ENCODE measurements at places on chromosomes 13 and 19.

DNA sequence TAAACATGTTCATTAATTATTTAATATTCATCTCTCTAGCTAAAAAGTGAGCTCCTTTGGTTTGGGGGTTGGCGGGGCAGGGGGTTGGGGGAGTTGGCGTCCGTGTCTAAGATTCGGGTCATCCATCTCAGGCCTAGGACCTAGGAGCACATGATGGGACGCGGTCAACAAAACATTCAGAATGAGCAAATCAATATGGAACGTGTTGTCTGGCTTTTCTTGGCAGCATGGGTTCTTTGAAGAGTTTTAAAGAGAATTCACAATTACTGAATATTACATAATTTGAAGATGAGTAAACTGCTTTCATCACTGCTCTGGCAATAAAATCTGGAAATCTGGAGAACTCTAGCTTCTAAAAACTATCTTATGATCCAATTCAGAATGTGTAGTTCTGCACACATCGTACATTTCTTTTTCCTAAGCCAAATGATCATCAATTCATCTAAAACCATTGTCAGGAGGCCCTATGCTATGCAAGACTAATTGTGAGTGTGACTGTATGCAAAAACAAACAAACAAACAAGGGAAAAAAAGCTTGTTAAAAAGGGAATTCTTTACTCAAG, 5.4 kb upstream of the ARGLU1 start:
- no peak for DNase-seq

- DNase-seq, result no peak
These were observed 12.6 kb downstream of the QPCTL start for GRCh38 chr19:45705115-45705514.

- DNase-seq, result no peak
These were observed 8.0 kb downstream of the ABHD13 start for GRCh38 chr13:108226184-108226583.

GRCh38 chr19:8610936-8611300, 403 bp upstream of the ADAMTS10 start:
- DNase-seq, result no peak

DNA sequence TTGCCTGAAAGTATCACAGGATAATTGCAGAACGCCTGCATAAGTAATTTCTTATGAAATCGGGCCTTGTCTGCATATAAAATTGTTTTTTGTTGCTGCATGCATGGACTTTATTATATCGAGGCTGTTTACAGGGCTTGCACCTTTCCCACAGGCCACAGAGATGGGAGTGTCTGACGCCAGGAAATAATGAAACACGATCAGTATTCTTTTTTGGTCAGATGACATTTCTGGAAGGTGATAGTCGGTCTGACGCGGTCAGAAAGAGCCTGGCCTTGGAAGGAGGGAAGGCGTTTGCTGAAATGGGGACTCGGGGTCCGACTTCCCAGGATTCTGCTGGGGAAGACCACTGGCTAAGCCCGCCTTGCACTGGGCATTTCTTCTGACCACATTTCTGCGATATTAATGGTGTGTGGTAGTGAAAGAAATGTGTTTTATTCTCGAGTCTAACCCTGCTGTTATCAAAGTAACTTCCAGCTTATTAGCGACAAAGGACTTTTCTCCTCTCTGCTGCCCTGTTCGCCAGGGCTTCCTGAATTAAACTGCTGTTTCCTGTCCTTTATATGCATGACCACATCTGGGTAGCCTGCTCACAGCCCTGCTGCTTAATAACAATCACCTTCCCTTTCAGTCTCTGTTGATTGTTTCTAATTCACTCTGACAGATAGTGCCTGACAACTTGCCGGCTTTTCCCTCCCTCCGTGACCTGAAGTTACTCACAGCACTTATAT, 11.6 kb upstream of the ZNF536 start:
- DNase-seq, result no peak

DNA sequence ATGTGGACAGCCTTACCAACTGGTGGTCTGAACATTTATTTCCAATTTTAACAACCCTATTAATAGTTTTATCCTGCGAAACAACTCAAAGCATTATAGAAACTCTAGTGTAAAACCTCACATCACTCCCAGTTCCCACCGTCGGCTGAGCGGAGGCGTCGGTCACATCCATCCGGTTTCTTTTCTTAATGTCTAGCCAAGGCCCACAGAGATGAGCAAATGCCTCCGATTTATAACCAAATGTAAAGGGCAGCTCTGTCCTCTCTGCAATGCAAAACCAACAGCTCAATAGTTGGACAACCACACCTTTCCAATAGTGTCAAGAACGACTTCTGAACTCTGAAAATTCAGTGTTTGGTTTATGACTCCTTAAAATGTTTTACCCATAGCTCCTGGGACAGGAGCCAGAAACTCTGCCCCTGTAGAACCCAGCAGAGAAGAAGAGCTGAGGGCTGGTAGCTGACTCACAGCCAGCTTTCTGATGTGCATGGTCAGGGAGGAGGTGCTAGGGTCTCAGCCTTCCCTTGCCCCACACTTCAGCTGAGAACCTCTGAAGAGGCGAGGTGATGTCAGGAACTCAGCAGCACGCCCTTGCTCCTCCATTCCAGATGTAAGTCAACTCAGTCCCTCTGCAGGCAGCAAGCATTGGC, 90.2 kb upstream of the UQCRFS1 start:
- no peak for DNase-seq

DNA sequence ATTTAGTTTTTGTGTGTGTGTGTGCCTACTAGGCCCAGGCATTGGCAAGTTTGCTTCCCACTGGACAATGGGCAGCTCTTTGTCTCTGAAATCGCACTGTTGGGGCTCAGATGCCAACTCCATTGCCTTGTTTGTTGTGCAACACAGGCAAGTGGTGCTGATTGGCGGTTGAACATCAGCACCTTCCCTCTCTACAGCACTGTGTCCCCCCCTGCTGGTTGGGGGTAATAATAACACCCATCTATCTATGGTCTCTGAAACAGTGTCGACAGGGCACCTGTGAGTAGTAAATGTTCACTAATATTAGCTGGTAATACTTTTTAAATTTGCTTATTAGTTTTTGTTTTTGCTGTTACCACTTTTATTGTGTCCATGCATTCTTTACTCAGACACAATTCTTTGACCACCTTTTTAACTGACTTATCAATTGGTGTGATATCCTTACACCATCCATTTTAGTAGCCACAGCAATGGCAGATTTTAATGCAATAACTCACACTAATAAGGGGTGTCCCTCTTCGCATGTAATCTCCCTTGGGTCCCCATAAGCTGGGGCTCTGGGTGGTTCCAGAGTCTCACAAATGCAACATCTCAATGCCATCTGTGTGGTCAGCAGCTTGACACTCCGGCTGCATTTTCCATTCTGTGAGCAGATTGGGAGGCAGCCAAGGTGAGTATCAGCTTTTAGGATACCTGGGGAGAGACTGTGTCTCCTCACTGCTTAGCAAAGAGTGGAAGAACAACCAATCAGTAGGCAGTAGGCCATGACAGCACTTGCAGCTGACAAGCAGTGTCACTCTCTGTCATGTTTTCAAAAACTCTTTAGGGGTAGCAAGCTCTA, 47.7 kb upstream of the UQCRFS1 start:
- DNase-seq, result peak; percentile 23

DNA sequence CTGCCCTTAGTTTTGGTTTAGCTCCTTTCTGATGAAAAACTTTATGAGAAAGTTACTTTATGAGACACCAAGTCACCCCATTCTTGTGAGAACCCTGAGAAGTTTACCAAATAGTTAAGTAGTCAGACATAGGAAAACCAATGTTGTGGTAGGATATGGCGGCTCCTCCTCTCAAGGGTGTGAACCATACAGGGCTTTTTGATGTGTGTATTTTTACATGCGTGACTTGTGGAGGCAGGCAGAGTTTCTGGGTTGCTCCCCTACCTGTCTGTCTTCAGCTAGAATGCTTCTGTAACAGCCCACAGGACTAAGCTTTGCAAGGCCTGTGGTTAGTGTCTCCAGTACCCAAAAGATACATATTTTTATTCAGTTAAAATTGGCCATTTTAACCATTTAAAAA, 18.3 kb downstream of the UBAC2 start:
- peak; percentile 84 for DNase-seq

DNA sequence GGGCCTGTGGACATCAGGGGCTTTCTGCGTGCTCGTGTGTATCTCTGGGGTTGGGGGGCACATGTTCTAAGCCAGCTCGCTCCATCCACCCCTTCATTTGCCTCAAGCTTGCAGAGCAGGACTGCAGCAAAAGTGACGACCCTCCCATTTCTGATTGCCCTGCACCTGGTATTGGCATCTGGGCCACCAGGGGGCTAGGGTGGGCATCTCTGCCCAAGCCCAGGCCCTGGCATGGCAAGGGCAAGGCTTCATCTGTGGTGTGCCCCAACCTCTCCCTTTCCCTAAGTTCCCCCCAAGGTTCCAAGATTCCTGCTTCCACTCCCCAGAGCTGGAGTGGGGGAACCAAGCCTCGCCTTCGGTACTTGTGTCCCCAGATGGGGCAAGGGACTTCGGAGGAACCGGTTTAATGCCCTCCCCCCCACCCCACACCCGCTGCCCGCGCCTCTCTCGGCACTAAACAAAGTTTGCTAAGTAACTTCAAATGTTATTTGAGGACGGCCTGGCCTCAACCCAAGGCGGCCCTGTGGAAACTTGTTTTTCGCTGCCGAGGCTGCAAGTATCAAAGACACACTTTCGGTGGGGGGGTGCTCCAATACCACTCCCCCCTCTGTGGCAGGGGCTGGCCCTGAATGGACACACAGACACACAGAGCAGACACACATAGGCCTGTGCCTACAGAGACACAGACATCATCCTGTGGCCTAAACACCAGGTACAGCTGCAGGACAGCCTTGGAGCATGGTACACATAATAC, 12.2 kb downstream of the NFIX start:
- no peak for DNase-seq

DNA sequence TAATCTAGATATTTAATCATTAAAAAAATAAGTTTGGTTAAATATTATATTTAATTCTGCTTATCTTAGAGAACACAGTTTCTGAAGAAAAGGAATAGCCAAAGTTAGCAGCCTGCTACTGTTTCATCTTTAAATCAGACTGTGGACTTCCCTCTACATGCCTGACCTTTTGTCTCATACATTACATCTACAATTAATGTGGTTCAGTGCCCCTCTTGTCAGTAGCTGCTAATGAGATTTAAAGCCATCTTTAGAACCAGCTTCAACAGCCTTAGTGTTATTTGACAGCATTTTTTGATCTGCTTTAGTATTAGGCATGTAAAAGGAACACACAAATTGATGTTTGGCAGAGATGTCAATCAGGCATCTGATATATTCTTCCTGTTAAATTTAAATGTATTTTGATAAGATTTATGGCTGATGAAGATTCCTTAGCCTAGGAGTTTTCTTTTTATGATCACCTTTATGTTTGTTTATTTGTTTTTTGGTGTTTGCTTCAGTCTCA, 1925.8 kb upstream of the PRR20A start:
- DNase-seq, result no peak

GRCh38 chr13:39353988-39354387, 249.0 kb downstream of the LHFPL6 start:
- no peak for DNase-seq

DNA sequence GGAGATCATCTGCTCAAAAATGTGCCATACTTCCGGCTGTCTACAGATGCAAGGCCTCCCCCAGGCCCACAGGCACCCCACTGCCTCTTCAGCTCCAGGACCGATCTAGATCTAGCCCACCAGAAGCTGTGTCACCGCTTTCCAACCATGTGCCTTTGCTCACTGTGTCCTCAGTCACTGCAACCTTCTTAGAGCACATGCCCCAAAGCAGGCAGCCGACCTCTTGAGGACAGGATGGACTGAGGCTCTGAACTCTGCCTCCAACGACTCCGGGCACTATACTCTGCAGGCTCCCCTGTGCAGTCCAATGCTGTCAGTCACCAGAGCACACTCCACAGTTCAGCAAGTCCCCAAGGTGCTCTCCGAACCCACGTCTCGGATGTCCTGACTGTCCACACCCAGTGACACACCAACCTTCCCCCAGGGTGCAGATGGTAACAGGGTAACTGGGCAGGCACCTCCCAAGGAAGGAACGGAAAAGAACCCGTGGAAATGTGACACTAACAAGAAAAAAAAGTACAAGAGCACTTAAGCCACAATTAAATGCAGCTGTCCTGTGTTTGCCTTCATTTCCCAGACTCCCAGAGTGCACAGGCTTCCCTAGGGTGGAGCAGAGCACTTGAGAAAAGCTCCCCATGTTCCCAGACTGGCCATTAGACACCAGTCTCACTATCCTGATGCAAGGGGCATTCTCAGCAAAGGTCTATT, 4.8 kb downstream of the STK24 start:
- no peak for DNase-seq

DNA sequence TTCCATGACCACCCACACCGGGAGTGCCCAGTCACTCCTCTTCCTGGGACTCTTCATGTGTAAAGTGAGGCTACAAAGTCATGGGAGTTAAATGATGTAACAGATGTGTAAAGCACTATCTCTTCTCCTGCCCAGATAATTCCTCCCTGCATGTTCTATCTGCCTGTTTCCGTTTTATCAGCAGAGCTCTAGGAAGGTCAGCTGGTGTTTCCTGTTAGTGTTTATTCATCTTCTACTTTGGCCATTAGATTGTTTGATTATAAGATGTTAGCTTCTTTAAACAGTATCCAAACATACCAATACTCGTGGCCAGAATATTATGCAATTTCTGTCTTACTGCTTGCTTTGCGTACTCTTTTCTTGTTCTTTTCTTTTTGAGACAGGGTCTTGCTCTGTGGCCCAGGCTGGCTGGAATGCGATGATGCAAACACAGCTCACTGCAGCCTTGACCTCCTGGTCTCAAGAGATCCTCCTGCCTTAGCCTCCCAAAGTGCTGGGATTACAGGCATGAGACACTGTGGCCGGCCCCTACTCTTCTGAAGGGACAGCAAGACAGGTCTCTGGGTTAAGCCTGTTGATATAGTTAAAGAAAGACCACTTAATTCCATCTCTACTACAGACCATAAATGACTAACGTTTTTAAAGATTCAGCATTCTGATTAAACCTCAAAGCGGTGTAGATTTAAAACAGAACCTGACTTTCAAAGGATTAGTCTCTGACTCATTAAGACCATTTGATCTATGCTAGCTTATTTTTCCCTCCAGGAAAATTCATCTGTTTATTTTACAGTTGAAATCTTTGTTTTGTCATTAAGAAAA, 97.4 kb upstream of the AKAP11 start:
- no peak for DNase-seq

- no peak for DNase-seq
These were observed 147.9 kb downstream of the KATNAL1 start for GRCh38 chr13:30159446-30159839.

- no peak for DNase-seq
These were observed 31.1 kb upstream of the ATP12A start for GRCh38 chr13:24648983-24649687.

DNA sequence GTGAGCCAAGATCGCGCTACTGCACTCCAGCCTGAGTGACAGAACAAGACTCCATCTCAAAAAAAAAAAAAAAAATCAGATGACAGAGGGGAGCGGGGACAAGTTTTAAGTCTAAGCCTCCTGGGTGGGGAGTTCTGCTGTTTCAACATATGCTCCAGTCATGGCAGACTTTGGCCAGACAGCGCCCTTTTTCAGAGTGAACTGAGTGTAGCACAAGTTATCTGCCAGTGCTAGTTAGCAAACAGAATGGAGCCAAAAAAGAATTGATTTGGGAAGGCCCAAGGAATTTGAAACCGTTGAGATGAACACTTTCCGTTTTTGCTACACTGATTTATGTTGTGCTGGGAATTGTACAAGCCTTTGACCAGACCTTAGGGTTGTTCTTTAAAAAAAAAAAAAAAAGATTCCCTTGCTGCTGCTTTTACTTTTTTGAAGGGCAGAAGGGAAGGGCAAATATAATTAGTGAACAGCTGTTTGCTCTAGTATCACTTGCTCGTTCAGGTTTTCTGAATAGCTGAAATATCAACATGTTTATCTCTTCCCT, 5.7 kb downstream of the ACTN4 start:
- DNase-seq, result no peak

- DNase-seq, result no peak
These were observed 81.7 kb downstream of the TNFRSF19 start for GRCh38 chr13:23651887-23652286.
